NCI-H460 (cell line): ENCODE measurements at places on chromosomes 3 and 15.
A peak's percentile ranks its signal among the peaks of the same experiment; 100 is the strongest.

- no peak for DNase-seq
These were observed 1.0 kb upstream of the MYL3 start for GRCh38 chr3:46864061-46864881.

- no peak for DNase-seq
These were observed 31.2 kb downstream of the DZIP1L start for GRCh38 chr3:138084196-138084595.

DNA sequence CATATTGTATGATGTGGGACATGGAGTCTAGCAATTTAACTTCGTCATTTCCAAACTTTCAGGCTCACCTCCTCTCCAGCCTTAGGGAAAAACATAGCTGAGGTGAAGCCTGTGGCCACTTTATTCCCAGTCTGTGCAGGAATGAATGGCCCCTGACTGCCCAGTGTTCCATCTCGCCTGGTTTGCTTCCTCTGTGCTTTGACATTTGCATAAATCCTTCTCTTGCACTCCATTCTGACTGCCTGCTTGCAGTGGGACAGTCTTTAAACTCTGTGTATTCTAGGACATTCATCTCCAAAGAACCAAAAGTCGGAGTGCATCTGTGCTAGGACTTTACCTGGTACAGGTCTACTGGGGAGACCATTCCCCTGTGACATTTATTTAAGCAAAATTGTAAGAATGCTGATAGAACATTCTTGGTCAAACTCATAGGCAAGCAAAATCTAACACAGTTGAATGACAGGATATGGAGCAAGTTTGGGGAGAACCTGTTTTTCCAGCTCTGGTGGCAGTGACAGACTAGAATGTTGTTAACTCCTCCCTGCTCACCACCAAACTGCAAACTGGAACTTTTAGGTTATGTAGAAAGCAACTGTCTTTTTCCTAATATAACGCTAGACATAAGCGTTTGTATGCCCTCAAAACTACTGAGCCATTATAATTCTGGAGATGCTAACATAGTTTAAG lies 22.1 kb downstream of the TMED3 start:
- no peak for DNase-seq

GRCh38 chr3:140677764-140678163 lies at the start of gene TRIM42:
Gene TRIM42, plus strand, starts transcription at chr3:140678064. Its CDS starts 166 bp downstream, at chr3:140678230.
- DNase-seq = no peak

DNA sequence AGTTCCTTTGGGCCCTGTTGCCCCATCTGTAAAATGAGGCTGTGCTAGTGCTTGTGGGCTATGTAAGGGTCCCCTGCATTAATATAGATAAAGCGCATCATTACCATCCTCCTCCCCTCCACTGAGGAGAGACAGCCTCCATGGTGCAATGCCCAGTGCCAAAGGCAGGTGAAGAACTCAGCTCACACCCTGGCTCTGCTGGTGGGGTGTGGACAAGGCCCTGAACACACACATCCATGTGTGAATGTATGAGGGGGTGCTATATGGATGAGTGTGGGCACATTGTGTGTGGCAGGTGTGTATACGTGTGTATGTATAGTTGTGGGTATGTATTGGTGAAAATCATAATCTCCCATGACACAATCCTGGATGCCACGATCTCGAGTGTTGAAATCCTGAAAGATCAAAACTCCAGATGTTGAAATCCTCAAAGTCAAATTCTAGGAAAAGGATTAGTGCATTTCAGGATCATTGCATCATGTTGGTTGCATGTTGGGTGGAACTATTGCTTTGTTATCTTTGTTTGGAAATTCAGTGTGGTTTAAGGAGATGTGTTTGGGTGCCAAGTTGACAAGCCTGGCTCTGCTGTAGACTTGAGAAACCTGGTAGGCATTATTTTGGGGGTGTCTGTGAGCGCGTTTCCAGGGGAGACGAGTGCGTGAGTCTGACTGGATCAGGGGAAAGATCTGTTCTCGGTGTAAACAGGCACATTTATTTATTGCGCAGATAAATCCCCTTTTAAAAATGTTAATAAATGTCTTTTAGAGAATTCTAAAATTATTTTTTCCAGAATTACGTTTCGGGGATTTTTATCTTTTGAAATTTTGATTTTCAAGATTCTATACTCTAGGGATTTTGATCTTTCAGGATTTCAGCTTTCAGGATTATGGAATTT lies 42.0 kb upstream of the SEC61A1 start:
- peak; percentile 66 for DNase-seq

GRCh38 chr15:86231864-86232721 lies 152.4 kb downstream of the AGBL1 start:
- DNase-seq = no peak

GRCh38 chr3:177149106-177149505 lies 48.2 kb downstream of the TBL1XR1 start:
- no peak for DNase-seq

GRCh38 chr3:4977001-4977852 lies 2.0 kb upstream of the BHLHE40 start:
- DNase-seq = peak; percentile 93
